ENCODE measurements at places on chromosomes 2 and 18.
A peak's percentile ranks its signal among the peaks of the same experiment; 100 is the strongest.

- DNase-seq, result no peak
Observed at GRCh38 chr2:77839102-77839501, 316.9 kb upstream of the LRRTM4 start.

DNA sequence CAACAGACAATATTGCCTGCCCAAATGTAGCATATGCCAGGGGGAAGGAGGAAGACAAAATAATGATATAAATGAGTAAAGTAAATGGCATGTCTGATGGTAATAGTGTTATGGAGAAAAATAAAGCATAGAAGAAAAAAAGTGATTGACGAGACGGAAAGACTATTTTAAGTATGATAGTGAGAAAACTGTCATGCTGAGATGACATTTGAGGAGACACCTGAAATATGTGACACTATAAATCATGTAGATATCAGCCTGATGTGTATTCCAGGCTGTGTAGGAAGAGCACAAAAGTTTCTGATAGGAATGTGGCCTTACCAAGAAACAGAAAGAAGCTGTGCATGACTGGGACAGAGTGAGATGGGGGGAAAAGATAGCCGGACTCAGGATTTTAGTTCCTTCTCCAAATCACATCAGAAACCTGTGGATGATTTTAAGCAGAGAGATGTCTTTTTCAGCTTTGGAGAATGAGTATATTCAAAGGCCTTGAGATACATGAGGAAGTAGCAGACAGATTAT lies 387.3 kb upstream of the SYT4 start:
- DNase-seq, result no peak

DNA sequence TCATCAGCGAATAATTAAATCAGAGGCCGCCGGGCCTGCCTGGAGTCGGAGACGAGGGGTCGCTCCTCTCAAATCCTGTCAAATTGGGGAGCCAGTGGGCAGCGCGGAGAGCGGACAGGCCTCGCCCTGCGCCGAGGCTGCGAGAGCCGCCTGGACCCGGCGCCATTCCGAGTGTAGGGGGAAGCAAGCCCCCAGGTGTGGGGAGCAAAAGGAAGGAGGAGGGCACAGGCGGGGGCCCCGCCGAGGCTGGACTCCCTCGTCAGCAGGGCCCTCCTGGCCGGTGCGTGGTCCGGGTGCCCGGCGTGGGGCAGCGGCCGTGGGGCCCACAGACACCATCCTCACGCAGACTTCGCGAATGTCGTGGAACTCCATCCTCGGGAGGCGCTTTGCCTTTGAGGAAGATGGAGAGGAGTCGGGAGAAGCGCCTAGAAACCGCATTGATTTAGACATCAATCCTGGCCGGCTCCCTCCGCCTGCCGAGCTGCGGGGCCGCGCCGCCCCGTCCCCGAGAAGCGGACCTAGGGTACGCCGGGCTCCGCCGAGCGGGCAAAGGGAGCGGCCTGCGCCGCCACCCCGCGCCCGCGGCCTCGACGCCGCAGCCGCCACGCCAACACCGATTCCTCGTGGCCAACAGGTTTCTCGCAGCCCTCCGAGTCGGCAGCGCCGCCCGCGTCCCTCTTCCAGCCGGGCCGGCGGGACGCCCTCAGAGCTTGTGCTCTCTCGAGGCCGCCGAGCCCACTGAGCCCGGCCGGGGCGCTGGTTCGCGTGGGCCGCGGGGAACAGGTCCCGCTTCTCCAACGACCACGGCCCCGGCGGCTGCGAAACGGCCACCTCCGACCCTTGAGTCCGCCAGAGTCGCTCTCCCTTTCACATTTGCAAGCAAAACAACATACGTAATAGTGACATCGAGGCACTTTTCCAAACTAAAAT lies 6.7 kb upstream of the ONECUT2 start:
- DNase-seq, result no peak

- no peak for DNase-seq
Observed at GRCh38 chr18:51514128-51514527, 316.6 kb upstream of the MEX3C start.

DNA sequence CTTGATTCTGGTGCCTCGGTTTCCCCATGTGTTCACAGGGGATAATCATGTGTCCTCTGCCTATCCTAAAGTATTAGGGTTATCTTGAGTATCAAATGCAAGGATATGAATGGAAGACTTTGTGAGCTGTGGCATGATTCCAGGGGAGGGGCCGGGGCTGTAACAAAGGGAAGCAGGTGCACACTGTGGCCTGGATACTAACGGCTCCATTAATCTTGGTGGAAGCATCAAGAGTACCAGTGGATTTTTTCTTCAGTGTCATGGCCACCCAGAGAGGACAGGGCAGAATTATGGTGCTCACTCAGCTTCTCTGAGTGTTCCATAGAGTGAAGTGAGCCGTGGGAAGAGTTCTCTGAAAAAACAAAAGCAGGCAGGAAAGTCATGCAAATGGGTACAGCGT lies 320.1 kb downstream of the ALK start:
- DNase-seq, result no peak

- no peak for DNase-seq
Observed at GRCh38 chr2:136122661-136123060, 4.7 kb upstream of the CXCR4 start.

DNA sequence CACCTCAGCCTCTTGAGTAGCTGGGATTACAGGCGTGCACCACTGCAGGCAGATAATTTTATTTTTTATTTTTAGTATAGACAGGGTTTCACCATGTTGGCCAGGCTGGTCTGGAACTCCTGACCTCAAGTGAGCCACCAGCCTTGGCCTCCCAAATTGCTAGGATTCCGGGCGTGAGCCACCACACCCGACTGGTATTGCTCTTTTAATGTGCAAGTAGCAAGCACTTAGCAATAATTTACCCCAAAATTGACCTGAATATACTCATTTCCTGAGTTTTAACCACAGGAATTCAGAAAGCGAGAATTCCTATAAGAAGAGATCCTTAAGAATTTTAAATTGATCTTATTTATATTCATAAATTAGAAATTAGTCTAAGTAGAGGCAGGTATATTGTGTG lies 169.1 kb downstream of the CDH2 start:
- no peak for DNase-seq

GRCh38 chr2:123928358-123928757 lies 96.7 kb upstream of the CNTNAP5 start:
- no peak for DNase-seq

DNA sequence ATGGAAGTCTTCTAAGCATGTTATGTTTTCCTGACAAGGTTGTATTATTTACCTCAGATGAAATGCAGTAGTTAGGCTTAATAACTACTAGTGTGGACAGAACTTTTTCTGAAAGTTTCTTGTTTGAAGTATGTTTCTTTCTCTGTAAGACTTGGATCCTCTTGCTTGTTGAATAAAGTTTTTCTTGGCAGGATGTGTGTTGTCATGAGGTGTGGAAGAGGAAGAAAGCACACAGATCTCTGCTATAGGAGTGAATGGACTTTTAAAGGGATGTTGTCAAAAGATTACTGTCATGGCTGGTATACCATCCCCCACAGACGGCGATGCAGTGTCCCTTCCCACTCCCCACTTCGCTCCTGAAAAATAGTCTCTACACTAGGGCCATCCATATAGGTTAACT lies 2.6 kb downstream of the CAB39 start:
- no peak for DNase-seq

DNA sequence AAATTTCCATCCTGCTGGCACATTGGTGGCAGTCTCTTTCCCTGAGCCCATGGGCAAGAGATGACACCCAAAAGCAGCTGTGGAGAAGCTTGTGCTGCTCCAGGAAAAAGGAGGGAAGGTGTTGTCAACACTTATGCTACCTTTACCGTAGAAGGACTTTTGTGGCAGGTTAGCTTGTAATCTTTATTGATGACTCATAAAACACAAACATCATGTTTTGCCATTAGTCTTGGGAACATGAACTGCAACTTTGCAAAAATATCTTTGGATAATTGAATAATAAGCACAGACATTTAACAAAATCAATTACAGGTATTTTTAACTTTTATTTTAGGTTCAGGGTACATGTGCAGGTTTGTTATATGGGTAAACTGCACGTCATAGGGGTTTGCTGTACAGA lies 33.4 kb downstream of the DRC1 start:
- no peak for DNase-seq

GRCh38 chr2:70035344-70035844 lies 51.9 kb upstream of the PCBP1 start:
- DNase-seq, result no peak

DNA sequence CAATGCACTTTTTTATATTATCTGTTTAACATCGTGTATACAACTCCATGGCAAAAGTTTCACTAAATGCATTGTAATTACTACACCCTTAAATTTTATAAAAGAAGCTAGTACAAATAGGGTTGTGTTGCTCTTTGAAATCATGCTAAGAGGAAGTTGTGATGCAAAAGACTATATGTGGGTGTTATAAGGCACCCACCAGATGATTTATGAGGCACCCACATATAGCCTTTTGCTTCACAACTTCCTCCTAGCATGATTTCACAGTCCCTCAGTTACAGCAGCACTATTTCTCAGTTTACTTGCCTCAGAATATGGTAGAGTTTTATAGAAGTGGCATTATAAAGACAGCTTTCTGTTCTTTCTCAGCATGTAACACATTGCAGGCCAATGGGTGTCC lies 277.3 kb upstream of the DOK6 start:
- no peak for DNase-seq

GRCh38 chr2:227472265-227473121 lies 537 bp downstream of the AGFG1 start:
- DNase-seq, result no peak

GRCh38 chr2:158501301-158501700 lies 44.5 kb downstream of the PKP4 start:
- no peak for DNase-seq

DNA sequence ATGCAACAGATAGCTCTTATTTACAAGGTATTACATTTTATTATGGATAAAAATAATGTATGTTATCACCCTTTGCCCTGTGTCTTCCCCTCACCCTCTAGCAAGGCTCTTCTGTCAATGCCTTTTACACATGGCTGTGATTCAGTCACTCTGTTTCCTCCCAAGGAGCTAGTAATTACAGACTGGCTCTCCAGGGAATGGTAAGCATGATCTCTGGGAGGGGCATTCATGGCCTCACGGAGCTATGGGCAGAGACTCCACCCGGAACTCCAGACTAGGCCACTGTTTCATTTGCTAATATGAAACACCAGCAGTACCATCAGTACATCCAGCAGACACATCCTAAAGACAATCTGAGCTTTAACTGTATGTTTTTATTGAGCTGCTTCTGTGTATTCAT lies 410.9 kb upstream of the CYRIA start:
- no peak for DNase-seq

GRCh38 chr18:51340332-51340731 lies 142.9 kb upstream of the MEX3C start:
- DNase-seq, result no peak

- DNase-seq, result no peak
Observed at GRCh38 chr2:102433973-102434654, 11.2 kb downstream of the IL18RAP start.

DNA sequence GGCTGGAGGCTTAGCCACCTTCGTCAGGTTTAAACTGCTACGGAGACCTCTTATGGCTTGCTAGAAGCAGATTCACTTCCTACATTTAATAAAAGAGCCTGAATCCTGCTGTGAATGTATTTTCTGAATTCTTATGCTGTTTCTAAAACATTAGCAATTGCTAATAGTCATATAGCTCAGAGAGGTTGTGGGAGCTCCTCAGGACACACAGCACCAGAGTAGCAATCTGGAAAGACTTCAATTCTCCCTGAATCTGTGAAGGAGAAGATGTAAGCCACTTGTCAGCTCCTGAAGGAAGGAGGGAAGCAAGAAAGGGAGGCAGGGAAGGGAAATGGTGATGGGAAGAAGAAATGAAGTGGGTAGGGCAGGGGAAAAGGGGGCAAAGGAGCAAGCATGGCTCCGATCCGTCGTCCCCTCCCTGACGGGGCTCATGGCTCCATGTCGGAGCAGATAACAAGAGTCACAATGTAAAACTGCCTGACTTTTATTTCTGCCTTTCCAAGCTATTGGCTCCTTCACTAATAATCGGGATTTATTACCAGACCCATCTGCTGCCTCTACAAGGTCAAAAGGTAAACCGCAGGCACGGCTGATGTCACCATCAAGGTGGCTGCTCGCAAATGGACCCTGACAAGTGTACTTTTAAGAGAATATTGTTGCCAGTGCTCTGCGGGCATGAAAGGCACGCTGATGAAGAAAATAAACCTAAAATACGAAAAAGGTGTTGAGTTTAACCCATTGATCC lies 656.0 kb upstream of the SALL3 start:
- no peak for DNase-seq

- no peak for DNase-seq
Observed at GRCh38 chr2:138503087-138503442, 1.5 kb downstream of the SPOPL start.

GRCh38 chr2:226548732-226549131 lies 250.9 kb downstream of the IRS1 start:
- DNase-seq, result no peak

GRCh38 chr2:191831410-191831994 lies 15.4 kb downstream of the CAVIN2 start:
- DNase-seq, result peak; percentile 37

DNA sequence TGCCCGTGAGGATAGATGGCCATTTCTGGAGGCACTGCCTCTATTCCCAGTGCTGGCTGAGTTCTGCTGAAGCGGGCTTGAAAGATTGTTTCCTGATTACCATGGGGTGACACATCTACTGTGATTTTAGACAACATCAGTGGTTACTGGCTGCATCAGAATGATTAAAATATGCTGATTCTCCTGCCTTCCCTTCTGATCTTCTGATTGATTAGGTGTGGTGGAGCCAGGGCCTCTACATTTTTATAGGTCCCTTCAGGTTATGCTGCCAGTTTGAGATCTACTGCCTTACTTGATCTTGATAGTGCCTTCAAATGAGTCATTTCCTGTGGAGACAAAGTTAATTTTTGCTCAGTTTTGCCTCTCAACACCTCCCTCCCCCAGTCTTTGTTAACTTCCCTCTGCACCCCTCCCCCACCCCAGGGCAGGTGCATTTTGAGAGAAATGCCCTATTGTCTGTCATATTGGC lies 31.6 kb upstream of the SNORC start:
- no peak for DNase-seq

DNA sequence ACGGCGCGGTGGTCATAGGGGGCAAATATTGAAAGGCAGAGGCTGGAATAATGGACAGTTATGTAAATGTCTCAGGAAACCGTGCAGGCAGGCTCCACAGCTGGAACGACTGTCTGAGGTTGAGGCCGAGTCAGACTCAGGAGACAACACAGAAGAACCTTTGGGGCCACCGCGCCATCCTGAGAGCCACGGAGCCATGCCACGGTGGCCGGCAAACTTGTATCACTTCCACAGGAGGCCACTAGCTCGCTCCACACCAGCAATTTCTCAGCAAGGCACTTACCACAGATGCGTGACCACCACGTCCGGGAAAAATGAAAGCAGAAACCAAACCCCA lies 156.7 kb upstream of the SALL3 start:
- DNase-seq, result no peak

DNA sequence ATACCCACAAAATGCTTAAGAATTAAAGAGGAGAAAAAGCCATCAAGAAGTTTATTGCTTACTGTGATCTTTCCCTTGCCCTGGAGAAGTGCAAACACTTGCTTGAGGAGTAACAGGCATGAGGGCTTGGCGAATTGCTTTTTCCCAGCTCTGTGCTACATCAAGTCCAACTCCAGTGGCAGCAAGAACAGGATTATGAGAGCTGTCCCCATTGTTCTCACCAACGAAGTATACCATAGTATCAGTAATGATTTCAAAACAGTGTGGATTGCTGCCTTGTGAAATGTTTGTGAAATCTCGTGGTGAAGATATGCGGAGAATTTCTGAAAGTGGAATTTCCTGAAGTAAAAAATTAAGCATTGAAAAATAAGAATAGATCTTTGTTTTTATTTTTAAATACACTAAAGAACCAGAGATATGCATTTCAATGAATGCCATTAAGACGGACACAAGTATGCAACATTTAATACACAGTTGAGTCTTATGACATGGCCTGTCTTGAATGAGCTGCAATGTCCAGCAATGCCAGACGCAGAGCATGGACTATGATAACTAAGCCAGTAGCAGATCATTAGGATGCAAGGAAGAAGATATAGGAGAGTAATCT lies 43.0 kb downstream of the NDUFAF7 start:
- DNase-seq, result no peak

Measured in smooth muscle cell of the brain vasculature (primary cell).